ENCODE measurements at places on chromosomes 11 and 22.

DNA sequence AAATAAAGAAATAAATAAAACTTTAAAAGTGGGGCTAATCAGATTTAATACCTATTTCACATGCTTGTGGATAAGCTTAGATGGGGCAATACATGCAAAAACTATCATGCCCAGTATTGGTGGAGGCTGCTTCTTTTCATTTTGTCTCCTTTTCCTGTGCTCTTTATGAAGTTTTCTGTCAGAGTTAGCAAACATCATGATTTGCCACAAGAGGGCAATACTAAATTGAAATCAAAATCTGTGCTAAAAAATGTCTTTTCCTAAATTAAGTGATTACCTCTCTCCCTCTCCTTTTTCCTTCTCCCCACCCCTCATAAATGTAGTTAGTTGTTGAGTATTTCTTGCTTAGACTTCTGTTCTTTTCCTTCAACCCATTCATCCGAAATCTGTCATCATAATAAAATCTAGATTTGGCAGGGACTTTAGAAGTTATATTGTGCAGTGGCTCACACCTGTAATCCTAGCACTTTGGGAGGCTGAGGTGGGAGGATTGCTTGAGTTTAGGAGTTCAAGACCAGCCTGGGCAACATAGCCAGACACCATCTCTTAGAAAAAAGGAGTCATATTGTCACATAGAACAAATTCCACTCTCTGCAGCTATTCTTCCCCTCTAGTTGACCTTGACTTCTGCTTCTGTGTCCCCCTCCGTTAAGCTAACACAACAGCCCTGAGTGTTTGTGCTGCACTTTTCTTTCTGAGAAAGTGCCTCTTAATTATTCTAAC, 4.7 kb upstream of the ARHGAP42 start:
- DNase-seq, result no peak

GRCh38 chr22:20978419-20978818, 3.7 kb upstream of the LZTR1 start:
- no peak for DNase-seq

- DNase-seq, result no peak
These were observed 81.0 kb downstream of the PHF21B start for GRCh38 chr22:44928711-44929358.

- DNase-seq, result no peak
These were observed 48.1 kb upstream of the TOP3B start for GRCh38 chr22:22030493-22031182.

- DNase-seq, result no peak
These were observed 126.3 kb downstream of the SLC1A2 start for GRCh38 chr11:35293035-35293434.

DNA sequence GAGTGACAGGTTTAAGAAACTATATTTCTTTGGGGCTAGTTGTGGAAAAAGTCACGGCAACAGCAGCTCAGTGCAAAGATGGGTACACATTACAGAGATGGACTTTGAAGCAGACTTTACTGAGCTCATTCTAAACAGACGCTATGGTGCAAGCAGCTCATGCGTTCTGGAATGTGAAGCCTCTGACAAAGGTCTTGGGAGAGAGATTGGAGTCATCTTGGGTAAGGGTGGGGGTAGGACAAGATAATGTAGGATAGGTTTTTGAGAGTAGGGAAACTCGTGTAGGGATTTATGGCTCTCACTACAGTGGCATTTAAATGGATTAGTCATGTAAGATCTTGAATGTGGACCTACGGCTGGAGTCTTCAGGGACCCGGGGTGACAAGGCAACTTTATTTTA, 36.2 kb upstream of the CLMP start:
- no peak for DNase-seq

DNA sequence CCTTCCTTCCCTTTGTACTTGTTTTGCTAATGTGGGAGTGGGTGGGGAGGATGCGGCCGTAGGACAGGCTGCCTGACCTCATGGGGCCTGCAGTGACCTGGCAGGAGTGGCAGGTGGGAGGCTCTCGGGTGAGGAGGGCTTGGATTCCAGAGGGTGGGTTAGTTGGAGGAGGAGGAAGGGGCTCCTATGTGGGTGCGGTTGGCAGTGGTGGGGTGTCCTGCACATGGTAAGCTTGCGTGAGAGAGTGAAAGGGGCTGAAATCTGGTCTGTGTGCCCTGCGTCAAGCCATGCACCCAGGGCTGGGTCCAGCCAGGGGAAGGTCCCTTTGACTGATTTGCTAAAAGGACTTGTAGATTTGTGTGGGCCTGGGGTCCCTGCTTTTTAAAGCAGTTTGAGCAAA, 90.7 kb upstream of the OR4B1 start:
- no peak for DNase-seq

GRCh38 chr11:111095327-111095726, 150.2 kb upstream of the POU2AF2 start:
- no peak for DNase-seq

- peak; percentile 63 for DNase-seq
These were observed 28.9 kb downstream of the MFNG start for GRCh38 chr22:37457093-37457893.

DNA sequence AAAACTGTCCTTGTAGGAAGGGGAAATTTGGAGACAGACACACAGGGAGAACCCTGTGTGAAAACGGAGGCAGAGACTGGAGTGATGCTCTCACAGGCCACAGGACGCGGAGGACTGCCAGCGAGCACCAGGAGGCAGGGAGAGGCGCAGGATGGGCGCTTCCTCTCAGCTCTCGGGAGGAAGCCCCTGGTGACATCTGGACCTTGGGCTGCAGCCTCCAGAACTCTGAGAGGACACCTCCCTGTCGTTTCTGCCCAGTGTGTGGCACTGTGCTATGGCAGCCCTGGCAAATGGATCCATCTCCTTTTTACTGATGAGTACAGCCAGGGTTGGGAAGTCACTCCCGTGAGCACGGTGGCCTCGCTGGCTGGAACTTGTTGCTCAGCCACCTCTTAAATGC, 73.9 kb downstream of the LRRC32 start:
- DNase-seq, result no peak

DNA sequence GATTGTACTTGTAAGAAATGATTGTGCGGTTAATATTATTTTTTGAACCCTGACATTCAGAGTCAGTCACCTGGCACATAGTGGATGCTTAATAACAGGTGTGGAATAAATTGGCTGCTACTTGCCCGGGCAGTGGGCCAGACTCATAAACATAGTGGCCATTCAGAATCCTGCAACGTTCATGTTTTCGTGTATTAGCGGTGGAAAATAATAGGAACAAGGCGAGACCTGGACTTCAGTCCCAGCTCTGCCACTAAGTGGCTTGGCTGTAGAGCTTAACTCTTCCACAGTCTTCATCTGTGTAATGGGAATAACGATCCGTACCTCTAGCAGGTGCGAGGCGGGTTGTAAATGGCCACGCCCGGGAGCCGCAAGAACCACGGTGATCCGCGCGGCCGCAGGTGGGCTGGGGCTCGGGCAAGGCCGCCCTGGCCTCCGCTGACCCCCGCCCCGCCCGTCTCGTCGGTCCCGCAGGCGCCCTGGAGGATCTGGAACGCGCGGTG, 761 bp upstream of the TMEM25 start:
- DNase-seq, result no peak

Data from T-helper 17 cell (primary cell).